ENCODE measurements at places on chromosomes 2 and 18. TPM values are rescaled to one million over a fixed set of nuclear protein-coding genes. Genes with fewer than 3 reads are reported as not detected.

Gene LRRC30
- total RNA-seq: not detected

Gene XDH
- total RNA-seq: 1.6 TPM

Gene TIGD1
- total RNA-seq: 6.3 TPM

Gene ARHGAP15
- not detected for total RNA-seq

DNA sequence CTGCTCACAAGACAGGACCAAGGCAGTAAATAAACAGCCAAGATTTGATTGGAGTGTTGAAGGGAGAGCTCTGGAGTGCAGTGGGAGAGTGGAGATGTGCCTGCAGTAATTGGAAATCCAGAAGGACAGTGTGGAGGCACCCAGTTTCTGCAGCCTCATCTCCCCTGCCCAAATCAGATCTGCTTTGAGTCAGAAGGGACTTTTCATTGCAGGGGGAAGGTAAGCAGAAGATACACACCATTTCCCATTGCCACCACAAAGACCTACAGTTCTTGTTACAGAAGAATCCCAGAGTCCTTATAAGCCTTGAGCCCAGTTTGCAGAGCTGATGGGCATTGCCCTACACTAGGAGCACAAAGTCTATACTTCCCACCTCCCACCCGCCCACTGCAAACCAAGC lies 27.2 kb upstream of the GCFC2 start:
- H3K36me3 ChIP-seq: 0 out of 2 replicates have a peak, but pooled peaks cover 5% of the 10 kb centered on the region
- no peaks in the 10 kb centered on the region for H3K4me1 ChIP-seq
- no peak overlapping the region for H3K27ac ChIP-seq

GRCh38 chr18:79642626-79643025 lies 37.0 kb upstream of the CTDP1 start:
- no peaks in the 10 kb centered on the region for H3K4me1 ChIP-seq
- H3K4me3 ChIP-seq: no peak overlapping the region
- no peak overlapping the region for H3K27ac ChIP-seq
- no peaks in the 10 kb centered on the region for H3K27me3 ChIP-seq

DNA sequence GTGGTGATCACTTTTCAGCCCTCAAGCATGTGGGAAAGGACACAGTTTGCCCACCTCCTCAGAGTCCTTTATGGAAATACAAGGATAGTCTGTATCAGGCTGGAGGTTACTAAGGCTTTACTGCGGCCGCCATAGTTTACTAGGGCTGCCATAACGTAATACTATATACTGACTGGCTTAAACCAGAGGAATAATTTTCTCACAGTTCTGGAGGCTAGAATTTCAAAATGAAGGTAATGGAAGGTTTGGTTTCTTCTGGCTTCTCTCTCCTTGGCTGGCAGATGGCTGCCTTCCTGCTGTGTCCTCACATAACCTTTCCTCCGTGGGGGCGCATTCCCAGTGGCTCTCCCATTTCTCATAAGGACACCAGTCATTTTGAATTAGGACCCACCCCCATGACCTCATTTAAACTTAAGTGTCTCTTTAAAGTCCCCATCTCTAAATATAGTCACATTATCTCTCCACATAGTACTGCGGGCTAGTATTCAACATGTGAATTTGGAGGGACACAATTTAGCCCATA lies 12.5 kb upstream of the ATIC start:
- DNase-seq: no peak
- H3K27me3 ChIP-seq: no peaks in the 10 kb centered on the region
- H3K4me1 ChIP-seq: no peaks in the 10 kb centered on the region
- no peak overlapping the region for H3K27ac ChIP-seq
- H3K36me3 ChIP-seq: peaks cover 7% of the 10 kb centered on the region

GRCh38 chr2:42510191-42510590 lies 16.4 kb upstream of the KCNG3 start:
- no peak overlapping the region for H3K27ac ChIP-seq
- no peaks in the 10 kb centered on the region for H3K27me3 ChIP-seq
- DNase-seq: no peak
- no peak overlapping the region for H3K4me3 ChIP-seq
- H3K36me3 ChIP-seq: no peaks in the 10 kb centered on the region

GRCh38 chr2:15042801-15043217 lies 410.3 kb downstream of the LRATD1 start:
- H3K27ac ChIP-seq: no peak overlapping the region
- DNase-seq: no peak
- H3K27me3 ChIP-seq: no peaks in the 10 kb centered on the region
- H3K36me3 ChIP-seq: no peaks in the 10 kb centered on the region
- peaks cover 9% of the 10 kb centered on the region for H3K4me1 ChIP-seq

GRCh38 chr2:20487392-20488174 lies 40.7 kb downstream of the RHOB start:
- H3K4me3 ChIP-seq: peak overlapping the region; percentile 38
- no peak overlapping the region for H3K27ac ChIP-seq
- peak; percentile 55 for DNase-seq
- no peaks in the 10 kb centered on the region for H3K27me3 ChIP-seq
- H3K36me3 ChIP-seq: no peaks in the 10 kb centered on the region
- peaks cover 2% of the 10 kb centered on the region for H3K4me1 ChIP-seq

GRCh38 chr2:47046271-47046670 lies 108.8 kb downstream of the STPG4 start:
- no peak overlapping the region for H3K4me3 ChIP-seq
- H3K27me3 ChIP-seq: no peaks in the 10 kb centered on the region
- peaks cover 9% of the 10 kb centered on the region for H3K36me3 ChIP-seq
- no peak overlapping the region for H3K27ac ChIP-seq
- DNase-seq: no peak
- H3K4me1 ChIP-seq: peaks cover 5% of the 10 kb centered on the region

GRCh38 chr2:126658905-126659561 lies 3.1 kb downstream of the GYPC start:
- no peaks in the 10 kb centered on the region for H3K27me3 ChIP-seq
- no peaks in the 10 kb centered on the region for H3K36me3 ChIP-seq
- no peak overlapping the region for H3K27ac ChIP-seq

DNA sequence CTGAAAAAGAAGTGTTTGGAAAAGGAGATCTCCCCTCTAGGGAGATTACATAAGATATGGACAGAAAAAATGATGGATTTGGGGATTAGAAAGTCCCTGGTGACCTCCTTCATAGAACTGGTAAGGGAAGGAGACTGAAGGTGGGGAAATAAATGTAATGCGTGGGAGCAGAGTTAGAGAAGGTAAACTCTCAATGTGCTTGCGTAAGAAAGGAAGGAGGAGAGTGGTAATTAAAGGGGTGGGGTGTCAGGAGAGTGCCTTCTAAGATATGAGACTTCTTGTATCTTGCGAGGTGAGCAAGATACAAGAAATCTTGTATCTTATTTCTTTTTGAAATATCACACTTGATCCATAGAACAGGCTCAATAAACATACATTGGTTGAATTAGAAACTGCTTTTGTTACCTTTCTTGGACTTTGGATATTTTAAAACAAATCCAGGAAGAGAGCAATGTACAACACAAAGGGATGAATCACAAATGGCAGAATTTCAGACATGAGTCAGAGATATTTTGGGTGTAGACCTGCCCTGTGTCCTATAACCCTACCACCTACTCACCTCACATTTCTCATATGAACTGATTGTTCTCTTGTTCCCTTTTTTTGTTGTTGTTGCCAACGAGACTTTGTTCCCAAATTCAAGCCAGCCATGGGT lies 342.4 kb downstream of the INSIG2 start:
- no peak overlapping the region for H3K4me3 ChIP-seq
- no peaks in the 10 kb centered on the region for H3K27me3 ChIP-seq
- no peaks in the 10 kb centered on the region for H3K4me1 ChIP-seq
- no peaks in the 10 kb centered on the region for H3K36me3 ChIP-seq

- no peak for DNase-seq
- no peak overlapping the region for H3K4me3 ChIP-seq
- peaks cover 2% of the 10 kb centered on the region for H3K4me1 ChIP-seq
- H3K27me3 ChIP-seq: no peaks in the 10 kb centered on the region
- no peak overlapping the region for H3K27ac ChIP-seq
These were observed 35.6 kb upstream of the B3GNT7 start for GRCh38 chr2:231359948-231360347.

DNA sequence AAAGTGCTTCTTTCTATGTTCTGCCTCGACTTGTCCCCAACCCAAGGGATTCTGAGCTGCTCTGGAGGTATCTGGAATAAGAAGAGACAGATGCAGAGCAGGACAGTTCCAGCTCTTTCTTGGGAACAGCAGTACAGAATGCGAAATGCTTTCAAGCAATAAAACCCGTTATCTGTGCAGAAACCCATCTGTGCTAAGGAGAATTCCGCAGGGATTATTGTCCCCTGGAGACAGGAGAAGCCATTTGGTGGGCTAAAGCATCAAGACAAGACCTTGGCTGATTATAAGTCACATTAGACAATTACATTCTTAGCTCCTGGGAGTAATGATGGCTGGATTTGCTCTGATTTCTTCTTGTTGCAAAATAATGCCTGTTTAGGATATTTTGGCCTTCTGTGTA lies 185.4 kb upstream of the GLI2 start:
- no peaks in the 10 kb centered on the region for H3K4me1 ChIP-seq
- H3K27me3 ChIP-seq: peaks cover 2% of the 10 kb centered on the region
- H3K4me3 ChIP-seq: no peak overlapping the region
- no peaks in the 10 kb centered on the region for H3K36me3 ChIP-seq
- DNase-seq: no peak
- H3K27ac ChIP-seq: no peak overlapping the region

DNA sequence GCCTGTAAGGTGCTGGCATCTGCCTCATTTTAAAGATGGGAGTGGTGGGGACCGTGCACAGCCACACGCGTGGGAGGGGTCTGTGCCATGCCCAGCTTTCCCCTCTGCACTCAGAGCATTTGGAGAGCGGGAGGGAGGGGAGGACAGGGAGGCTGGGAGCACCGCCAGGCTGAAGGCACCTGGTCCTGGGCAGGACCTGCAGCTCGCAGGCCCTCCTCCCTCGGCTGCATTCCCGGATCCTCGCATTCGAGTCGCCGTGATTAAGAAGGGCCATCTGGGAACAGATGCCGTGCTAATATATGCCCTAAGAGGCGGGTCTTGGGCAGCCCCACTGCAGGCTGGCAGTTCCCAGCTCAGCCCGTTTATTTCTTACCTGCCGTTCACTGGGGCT lies 84.0 kb downstream of the PTGR3 start:
- no peaks in the 10 kb centered on the region for H3K4me1 ChIP-seq
- no peak overlapping the region for H3K4me3 ChIP-seq
- DNase-seq: no peak
- H3K36me3 ChIP-seq: no peaks in the 10 kb centered on the region
- H3K27ac ChIP-seq: no peak overlapping the region

- no peak for DNase-seq
- H3K27ac ChIP-seq: no peak overlapping the region
- no peak overlapping the region for H3K4me3 ChIP-seq
- H3K27me3 ChIP-seq: no peaks in the 10 kb centered on the region
These were observed 715.2 kb downstream of the CCDC85A start for GRCh38 chr2:56898986-56899385.

Gene SERPINB2
- not detected for total RNA-seq

DNA sequence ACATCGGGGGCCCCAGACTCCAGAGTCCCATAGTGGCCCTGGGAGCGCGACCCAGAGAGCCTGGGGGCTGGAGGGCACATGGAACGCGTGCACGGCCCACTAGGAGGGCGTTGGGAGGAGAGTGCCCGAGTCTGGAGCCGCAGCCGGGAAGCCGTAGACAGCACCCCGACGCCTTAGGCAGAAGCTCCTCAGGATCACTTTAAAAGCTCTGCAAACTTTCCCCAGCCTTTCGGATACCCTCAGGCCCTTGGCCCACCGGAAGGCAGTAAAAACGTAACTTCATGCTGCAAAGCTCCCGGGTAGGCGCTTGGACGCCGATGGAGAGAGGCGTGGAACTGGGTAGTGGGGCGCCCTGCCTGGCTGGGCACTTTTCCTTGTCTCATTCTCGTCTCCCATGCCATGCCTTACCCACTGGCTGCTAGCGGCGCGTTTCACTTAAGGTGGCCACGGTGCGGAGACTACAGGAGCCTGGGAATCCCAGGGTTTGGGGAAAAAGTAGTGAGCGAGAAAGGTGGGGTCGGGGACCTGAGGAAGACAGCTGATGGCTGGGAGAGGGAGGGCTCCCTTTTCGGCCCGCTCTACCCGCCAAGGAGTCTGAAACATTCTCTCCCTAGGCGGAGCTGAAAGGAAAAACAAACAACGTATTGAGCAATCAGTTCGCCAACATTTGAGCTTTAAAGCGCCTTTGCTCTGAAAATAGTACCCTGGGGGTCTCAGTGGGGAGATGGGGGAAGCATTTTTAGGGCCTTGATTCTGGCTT lies 141.8 kb downstream of the MEIS1 start:
- H3K36me3 ChIP-seq: no peaks in the 10 kb centered on the region
- no peak overlapping the region for H3K27ac ChIP-seq
- peaks cover 6% of the 10 kb centered on the region for H3K4me1 ChIP-seq
- DNase-seq: peak; percentile 52
- H3K27me3 ChIP-seq: peaks cover 48% of the 10 kb centered on the region

DNA sequence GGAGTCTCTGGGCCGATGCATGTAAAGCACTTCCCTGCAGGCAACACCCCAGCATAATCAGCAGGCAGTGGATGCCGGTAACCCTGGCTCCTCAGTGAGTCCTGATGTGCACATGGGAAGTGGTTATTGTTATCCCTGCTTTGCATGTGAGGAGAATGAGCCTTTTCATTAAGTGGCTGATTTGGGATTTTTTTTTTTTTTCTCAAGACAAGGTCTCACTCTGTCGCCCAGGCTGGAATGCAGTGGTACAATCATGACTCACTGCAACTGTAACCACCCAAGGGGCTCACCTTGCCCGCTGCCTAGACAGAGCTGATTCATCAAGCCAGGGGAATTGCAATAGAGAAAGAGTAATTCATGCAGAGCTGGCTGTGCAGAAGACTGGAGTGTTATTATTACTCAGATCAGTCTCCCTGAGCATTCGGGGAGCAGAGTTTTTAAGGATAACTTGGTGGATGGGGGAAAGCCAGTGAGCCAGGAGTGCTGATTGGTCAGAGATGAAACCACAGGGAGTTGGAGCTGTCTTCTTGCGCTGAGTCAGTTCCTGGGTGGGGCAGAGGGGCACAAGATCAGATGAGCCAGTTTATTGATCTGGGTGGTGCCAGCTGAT lies 95.4 kb downstream of the SOCS6 start:
- H3K4me1 ChIP-seq: no peaks in the 10 kb centered on the region
- H3K36me3 ChIP-seq: no peaks in the 10 kb centered on the region
- H3K27ac ChIP-seq: no peak overlapping the region
- H3K4me3 ChIP-seq: no peak overlapping the region
- no peaks in the 10 kb centered on the region for H3K27me3 ChIP-seq
- DNase-seq: no peak

GRCh38 chr2:231693956-231694355 lies 14.4 kb upstream of the PTMA start:
- no peak overlapping the region for H3K4me3 ChIP-seq
- DNase-seq: no peak
- H3K27me3 ChIP-seq: no peaks in the 10 kb centered on the region
- H3K27ac ChIP-seq: no peak overlapping the region
